COLO829 (cell line): ENCODE measurements at places on chromosomes 6 and 20.
A peak's percentile ranks its signal among the peaks of the same experiment; 100 is the strongest.

GRCh38 chr6:87071683-87072082, 23.2 kb downstream of the CGA start:
- DNase-seq = no peak

DNA sequence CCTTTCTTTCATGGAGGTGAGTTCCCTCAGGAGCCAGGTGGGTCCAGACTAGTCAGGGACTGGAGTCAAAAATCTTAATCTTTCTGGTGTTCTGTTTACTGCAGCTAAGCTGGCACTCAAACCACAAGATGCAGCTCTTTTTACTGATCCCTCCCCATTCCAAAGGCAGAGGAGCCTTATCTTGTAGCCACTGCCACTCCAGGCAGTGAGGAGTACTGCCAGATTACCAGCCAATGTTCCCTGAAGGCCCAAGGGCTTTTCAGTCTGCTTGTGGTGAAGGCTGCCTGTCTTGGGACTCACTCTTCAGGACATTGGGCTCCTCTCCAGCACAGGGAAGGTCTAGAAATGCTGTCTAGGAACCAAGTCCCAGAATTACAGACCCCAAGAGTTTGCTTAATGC, 490.4 kb upstream of the ADGRB3 start:
- no peak for DNase-seq

GRCh38 chr6:109237077-109237985, 142.0 kb downstream of the CEP57L1 start:
- no peak for DNase-seq

GRCh38 chr20:41248368-41249024, 69.0 kb downstream of the ZHX3 start:
- no peak for DNase-seq

DNA sequence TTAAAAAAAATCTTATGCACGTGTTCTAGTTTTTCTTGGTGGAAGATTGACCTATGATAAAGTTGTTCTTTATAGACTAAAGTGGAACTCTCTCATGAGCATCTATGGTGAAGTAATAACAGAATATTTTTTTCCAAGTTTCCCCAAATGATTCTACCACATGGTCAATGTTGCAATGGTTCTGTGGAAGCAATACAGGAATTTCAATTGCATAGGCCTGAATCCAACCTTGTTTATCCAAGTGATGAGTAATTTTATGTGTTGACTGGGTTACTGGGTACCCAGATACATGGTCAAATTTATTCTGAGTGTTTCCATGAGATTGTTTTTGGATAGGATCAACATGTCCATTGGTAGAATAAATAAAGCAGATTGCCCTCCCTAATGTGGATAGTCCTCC, 581.5 kb downstream of the MMUT start:
- no peak for DNase-seq

DNA sequence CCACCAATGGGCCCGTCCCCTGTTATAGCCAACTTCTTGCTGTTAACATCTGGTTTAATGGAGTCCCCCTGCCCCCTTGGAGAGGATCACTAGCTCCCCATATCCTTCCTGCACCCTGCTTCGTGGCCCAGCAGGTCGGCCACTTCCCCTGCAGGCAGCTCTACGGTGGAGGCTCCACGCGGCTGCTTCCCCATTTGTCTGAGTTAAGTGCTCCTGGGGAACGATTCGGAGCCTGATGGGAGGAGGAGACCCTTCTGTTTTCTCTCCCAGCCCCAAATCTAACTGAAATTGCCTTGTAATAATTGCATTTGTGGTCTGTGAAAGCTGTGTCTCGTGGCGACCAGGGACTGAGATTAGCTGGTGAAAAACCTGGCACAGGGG, 74.6 kb downstream of the SULF2 start:
- DNase-seq = no peak

GRCh38 chr6:107657755-107658461, 166.2 kb downstream of the SCML4 start:
- no peak for DNase-seq

DNA sequence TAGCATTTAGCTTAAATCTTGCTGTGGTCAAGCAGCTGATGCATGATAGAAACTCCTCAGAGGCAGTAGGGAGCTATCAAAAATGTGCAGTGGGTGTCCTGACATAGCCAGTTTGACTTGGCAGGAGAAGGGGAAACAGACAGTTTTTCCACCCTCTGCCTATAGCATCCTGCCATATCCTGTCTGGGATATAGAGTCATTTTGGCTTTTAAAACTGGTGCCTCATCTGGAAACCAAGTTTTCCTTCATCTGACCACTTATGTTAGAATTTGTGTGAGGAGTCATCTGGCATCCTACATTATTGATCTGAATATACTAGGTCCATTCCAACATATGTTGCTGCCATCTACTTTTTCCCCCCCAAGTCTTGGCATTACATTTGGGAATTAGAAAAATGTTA, 284.1 kb downstream of the CD109 start:
- no peak for DNase-seq

DNA sequence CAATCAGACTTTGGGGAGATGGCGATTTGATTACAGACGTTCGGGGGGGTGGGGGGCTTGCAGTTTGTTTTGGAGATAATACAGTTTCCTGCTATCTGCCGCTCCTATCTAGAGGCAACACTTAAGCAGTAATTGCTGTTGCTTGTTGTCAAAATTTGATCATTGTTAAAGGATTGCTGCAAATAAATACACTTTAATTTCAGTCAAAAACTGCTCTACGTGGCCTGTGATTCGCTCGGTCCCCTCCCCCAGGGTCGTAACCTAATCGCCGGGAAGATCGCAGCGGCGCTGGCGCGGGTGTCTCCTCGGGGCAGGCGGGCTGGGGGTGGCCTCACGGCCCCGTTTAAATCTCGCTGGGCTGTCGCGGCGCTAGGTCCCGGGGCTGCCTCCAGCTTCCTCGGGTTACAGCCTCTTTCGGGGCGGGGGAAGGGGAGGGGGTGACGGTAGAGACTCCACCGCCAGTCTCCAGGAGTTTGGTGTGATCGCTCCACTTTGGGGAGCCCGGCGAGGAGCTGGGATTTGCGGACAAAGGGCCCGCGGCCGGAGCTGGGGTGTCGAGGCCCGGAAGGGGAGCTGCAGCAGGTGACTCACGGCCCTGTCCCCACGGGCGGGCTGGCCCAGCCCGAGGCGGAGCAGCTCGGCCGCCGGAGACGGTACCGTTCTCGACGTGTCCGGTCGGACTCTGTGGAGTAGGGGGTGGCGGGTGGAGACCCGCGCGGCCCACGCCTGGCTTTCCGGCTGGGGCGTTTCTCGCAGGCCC, 4.2 kb downstream of the FOXC1 start:
- no peak for DNase-seq

DNA sequence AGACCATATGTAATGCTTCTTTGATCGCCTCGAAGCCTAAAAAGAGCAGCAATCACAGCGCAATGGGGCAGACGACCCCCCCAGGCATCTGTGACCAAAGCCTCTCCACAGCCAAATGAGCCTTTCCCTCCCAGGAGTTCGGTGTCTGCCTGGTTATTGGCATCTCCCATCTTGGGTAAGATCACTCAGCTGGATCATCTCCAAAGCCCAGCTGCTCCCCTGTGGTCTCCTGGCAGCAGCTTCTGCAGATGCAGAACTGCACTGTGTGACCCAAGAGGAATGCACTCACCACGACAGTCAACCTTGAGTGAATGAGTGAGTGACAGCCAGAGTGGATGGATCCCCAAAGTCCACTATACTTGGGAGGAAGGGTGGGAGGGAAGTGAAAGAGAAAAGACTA, 44.8 kb upstream of the IYD start:
- no peak for DNase-seq

DNA sequence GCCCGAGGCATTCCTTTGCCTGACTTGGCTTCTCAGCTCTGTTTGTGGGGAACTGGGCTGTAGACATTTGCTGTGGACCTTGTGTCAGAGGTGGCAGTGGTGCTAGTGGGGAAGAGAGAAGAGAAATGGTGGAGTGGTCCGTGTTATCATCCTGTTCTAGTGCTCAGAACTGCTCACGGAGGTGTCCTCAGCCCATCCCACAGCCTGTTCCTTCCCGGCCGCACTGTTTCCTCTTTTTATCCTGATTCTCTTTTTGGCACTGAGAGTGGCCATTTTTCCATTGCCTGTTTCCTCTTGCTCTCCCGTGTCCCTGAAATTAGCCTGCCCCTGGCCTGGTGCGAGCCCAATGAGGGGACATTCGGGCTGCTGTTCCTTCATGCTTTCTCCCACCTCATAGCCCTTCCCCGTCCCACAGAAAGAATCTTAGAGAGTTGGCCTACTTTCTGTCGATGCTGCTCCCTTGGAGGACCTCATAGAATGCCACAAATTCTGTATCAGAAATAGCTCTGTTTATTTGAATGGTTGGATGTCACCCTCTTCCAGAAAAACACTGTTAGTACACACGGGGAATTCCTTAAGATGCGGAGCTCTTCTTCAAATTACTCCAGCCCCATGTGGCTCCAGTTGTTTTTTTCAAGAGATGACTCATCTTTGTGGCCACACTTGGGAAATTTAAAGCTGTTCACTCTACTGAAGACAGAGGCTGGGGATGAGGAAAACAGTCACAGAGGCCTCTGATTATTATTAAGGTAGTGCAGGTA, 26.1 kb downstream of the FARS2 start:
- DNase-seq = peak; percentile 53

- no peak for DNase-seq
Observed at GRCh38 chr20:47638851-47639250, 137.2 kb downstream of the NCOA3 start.

DNA sequence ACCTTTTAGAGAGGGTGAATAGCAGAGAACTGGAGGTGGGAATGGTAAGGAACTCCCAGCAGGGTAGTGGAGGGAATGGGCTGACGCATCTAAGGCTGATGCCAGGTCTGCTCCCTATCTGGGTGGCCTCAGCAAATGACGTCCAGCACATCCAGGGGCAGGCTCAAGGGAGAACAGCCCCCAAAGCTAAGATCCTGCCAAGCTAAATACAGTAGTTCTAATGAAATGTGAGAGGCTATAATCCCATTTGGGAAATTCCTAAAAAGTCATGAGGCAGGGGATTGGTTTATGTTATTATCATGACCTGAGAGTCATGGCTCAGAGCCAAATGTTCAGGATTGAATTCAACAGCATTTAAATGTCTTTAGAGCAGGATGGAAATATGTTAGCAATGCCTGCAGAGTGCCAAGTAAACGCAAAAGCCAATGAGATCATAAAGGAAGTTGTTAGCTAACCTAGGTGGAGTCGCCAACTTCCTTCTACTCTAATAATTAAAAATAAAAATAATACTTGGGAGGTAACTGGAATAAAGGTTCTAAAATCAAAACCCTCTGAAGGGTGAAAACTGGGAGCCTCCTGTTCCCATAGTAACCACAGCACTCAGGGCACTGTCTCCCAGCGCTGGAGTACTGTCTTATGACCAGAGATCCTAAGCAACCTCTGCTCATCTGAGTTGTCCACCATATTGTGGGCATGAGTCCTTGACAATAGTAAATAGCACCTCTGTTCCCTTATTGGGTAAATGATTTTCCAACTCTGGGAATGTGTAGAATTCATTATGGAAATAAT, 34.8 kb downstream of the IYD start:
- peak; percentile 31 for DNase-seq

DNA sequence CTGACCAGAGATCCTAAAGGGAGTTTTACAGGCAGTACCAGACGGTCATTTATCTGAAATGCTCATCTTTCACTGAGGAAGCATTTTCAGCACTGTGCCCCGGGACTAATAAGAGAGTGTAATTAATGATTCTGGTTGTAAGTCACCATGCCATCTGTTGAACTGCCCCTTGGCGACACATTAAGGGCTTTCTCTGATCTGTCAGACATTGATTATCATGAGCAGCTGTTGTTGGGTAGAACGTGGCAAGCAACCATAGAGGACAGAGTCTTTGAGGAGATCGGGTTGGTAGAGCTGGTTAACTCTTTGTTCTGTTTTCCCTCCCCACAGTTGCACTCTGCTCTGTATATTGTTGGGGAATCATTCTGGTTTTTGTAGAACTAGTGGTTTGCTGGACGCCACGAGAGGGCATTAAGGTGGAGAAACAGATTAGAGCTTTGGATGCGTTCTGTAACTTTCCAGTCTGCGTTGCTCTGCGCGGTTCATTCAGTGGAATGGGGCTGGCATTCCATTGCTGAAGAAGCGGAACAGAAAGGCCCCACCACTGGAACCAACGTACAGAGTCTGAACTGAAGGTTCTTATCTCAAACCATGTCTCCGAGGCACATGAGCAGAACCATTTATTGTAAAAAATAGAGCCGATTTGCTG, 34.3 kb downstream of the RPRD1B start:
- no peak for DNase-seq

DNA sequence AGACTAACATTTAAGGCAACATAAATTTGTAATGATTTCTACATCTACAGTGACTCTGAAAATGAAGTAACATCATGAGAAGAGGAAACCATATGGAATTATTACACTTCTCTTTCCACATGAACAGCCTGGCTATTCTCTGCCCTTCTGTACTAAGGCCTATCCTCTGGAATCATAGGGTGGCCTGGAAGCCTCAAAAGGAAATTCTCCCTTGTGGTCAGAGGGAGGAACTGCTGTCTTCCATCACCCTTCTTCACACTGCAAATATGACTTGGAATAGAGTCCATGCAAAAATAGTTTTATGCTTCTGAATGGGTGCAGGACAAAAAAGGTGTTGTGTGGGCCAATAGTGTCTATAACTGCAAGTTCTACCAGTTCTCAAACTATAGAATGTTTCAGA, 44.6 kb upstream of the SH3BGRL2 start:
- no peak for DNase-seq

DNA sequence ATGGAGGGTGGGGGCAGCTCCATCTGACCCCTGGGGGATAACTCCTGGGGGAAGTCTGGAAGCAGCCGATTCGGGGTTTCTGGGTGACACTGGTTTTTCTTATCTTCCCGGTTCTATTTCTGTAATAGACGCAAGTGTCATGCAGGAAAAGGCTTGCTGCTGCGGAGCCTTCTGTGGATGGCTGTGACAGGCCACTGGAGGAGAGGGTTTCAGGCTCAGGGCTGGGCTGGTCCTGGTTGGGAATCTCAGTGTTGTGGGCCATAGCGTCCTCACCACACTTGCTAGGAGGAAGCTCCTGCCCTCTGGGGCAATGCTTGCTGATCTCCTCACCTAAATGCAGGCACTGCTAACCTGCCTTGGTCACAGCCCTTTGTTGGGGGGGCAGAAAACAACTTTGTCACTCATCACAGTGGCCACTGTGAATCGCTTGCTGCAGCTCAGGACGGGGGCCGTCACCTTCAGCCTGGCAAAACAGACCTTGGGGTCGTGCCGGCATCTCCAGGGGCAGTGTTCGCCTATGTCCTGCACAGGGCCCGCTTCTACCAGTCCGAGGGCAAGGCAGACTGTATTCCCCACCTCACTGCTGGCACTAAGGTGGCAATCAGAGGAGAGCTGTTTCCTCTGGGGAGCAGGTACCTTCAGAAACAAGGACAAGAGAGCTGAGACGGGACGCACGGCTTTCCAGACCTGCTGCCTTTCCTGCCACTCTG, 4.4 kb upstream of the TUBB1 start:
- DNase-seq = no peak

DNA sequence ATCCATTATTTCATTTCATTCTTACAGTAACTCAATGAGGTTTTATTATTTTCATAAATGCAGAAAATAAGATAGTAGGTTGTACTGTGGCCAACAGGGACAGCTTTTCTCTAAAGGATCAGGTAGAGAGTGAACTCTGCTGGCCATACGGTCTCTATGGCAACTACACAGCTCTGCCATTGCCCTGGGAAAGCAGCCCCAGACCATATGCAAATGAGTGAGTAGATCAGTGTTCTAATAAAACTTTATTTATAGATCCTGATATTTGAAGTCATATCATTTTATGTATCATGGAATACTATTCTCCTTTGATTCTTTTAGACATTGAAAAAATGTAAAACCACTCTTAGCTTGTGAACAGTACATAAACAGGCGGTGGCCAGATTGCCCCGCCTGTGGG, 192.5 kb upstream of the RREB1 start:
- no peak for DNase-seq

- DNase-seq = no peak
Observed at GRCh38 chr6:157280947-157281346, 42.4 kb downstream of the TMEM242 start.
